ENCODE measurements at places on chromosomes 4 and X.

DNA sequence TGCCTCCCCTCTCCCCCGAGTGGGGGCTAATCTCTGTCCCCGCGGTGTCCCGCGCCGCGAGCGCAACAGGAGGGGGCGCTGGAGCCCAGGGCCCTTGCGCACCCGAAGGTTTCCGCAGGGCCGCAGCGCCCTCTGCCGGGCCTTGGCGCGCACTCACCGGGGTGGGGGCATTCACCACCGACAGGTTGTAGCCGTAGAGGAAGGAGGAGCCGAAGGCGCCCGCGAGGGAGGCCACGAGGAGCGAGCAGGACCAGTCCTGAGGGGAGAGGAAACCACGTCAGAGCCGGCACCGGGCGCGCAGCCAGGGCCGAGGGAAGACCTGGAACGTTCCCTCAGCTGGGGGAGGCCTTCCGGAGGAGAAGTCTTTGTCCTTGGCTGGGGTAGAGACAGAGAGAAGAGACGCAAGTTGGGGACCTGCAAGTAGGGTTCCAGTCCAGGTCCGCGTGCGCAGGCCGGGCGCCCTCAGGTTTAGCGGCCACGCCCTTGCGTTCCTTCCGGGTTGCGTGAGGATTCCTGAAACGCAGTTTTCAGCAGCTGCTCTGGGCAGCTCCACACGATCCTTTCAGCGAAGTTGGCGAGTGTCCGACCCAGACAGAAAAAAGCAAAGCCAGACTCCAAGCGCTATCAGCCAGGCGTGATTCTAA lies 2.4 kb downstream of the SLC2A9 start:
- DNase-seq: peak; percentile 99

GRCh38 chr4:142104041-142104440 lies 467.7 kb downstream of the IL15 start:
- no peak for DNase-seq

GRCh38 chrX:38220415-38221390 lies at the start of gene SRPX:
Gene SRPX, minus strand, starts transcription at chrX:38220871. Its CDS starts 79 bp downstream, at chrX:38220792.
- peak; percentile 77 for DNase-seq

DNA sequence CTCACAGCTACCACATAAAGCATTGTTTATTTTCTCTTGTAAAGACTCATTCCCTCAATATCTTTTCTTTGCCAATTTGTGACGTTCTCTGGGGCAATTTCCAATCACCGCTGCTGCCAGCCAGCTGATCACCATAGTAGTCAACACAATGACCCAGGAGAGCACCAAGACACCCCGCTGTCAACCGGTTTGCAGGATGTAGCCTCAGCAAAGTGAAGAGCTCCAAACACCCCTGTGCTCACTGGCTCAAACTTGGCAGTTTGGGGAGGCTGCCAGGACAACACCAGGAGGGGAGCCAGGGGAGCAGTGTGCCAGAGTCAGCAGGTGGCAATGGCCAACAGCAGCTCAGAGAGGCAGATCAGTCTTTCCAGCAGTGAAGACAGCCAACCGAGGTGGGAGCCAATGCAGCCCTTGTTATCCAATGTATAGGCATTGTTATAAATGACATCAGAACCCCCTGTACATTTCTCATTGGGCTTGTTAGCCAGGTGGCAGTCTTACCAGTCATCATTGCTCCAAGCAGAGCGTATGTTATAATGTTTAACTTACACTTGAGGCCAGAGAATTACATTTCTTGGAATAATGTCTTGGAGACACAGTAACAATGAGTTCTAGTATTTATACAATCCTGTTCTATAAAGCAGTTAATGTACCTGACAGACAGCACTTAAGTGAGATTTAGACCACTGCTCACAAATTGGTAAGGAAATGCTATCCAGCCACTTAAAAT lies 274.9 kb upstream of the GK2 start:
- DNase-seq: no peak

DNA sequence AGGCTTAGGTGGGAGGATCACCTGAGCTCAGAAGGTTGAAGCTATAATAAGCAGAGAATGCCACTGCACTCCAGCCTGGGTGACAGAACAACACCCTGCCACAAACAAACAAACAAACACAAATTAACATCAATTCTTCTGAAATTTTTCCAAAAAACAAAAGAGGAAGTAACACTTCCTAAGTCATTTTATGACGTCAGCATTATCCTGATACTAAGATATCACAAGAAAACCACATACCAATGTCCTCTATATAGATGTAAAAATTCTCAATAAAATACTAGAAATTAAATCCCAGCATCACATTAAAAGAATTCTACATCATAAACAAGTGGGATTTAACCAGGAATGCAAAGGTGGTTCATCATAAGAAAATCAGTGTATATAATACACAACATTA lies 64.4 kb upstream of the STK26 start:
- no peak for DNase-seq

DNA sequence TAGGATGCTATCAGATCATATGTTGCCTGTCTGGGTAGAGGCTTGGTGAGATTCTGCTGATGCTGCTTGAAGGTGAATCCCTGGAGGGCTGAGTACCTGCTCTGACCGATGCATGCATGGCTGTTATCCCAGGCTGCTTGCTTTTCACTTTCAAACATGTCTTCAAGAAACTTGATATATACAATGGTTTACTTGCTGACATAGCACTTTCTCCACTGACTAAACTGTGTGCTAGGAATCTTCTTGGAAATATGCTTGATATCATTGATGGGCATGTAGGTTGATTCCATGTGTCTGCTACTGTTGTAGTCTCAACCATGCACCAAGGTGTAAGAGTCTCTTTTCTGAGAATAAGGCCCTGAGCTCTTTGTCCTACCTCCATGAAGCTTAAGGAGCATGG lies 79.6 kb upstream of the WDR1 start:
- no peak for DNase-seq

DNA sequence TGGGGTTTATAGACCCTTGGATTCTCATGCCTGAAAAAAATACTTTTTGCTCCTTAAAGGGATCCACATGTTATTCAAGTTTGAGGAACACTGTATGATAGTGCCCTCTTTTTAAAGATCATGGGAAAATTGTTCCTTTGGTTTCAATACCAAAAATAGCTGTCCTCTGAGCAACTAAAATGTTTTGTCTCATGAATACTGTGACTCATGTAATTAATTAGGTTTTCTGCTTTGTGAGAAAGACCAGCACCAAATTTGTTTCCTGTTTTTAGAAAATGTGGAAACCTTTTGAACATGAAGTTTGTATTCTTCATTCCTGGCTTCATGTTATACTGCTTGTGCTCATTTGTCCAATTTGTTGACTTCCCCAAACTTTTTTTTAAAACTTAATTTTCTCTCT lies 127.6 kb upstream of the SH3RF1 start:
- DNase-seq: peak; percentile 65

DNA sequence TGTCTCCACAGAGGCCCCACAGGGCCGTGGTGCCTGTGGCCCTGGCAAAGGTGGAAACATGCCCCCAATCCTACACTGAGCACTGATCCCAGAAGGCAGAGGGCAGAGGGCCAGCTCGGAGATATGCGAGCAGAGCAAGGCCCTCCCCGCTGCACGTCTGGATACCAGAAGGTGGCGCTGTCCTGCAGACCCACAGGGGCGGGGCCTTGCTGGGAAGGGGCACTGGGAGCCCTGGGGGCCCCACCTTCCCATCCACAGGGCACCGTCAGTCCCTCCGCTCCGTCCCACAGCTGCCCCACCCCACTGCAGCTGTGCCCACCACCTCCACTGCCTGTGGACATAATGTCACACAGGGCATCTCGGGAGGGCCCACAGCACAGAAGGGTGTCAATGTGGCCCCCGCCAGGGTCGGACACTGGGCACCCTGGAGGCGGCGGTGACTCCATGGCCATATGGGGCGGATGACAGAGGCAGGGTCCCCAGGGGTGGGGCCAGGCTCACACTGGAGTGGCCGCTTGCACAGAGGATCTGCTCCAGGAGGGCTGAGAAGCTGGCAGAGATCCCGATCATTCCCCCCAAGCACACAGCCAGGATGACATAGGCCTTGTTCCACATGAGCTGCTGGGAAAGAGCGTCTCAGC lies 4.8 kb downstream of the SLC49A3 start:
- DNase-seq: peak; percentile 77

DNA sequence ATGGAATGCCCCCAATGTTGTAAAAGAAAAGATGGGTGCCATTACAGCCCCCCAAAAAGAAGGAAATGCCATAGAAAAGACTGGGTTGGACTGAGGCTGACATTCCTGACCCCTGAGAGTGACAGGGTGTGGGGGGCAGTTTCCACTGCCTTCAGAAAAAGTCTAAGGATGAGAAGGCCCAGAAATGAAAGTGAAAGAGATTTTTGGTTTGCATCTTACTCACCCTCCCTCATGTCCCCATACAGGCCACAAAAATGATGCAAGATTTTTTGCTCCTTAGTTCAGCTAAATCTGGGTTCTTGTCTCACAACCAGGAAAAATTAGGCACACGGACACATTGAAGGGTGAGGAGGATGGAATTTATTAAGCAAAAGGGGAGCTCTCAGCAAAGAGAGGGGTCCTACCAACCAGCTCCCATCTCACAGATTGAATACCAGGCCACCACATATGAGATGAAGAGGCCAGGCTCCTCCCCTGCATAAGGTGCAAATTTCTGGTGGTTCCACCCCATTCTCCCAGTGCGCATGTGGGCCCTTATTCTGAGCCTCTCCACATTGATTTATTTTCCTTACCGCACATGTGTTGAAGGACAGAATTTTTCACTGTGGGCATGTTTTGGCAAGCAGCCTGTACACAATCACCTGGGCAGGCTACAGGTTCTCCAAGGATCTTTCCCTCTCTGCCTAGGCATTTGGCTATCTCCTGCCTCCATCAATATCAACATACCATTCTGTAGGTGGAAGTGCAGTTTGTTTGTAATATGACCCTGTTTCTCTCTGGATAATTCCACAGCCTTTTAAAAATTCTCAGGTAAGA lies 18.8 kb downstream of the PPP4R3C start:
- DNase-seq: no peak

GRCh38 chr4:108937066-108937465 lies 174.2 kb upstream of the ETNPPL start:
- no peak for DNase-seq

- DNase-seq: peak; percentile 67
These were observed 501 bp downstream of the ZNF518B start for GRCh38 chr4:10456595-10457254.

- no peak for DNase-seq
These were observed 34.6 kb downstream of the UGT2A3 start for GRCh38 chr4:68917016-68917415.

DNA sequence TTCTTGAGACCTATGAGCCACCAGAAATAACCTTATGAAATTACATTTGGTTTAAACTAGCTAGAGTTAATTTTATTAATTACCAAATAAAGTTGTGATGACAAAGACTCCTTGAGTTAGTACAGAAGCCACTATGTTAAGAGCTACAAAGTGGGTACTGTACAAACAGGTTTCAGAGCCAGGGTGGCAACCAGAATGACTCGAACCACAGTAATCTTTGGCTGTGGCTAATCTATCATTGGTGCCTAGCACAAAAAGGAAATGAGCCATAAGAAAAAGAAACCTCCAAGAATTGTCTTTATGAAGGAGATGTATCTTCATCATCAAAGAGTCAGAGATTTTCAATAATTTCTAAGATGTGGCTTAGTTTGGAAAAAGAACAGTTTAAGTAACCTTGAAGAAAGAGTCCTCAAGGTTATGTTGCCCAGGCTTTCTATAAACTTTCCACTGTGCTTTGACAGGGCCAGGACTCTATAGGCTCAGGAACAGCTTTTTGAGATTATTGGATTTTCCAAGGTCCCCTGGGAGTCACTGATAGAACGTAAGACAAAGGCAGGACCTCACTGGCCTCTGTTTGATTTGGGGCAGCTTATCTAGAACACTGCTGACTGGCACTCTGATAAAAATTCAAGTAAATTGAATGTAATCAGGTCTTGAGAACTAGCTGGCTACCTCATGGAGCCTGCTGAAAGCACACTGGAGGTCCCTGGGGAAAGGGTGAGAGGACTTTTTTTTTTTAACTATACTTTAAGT lies 777.7 kb downstream of the STIM2 start:
- no peak for DNase-seq

- DNase-seq: peak; percentile 47
These were observed 9.4 kb downstream of the TASL start for GRCh38 chrX:30568136-30568535.
